ENCODE measurements at places on chromosomes 7 and 10. TPM values are rescaled to one million over a fixed set of nuclear protein-coding genes. Genes with fewer than 3 reads are reported as not detected.

DNA sequence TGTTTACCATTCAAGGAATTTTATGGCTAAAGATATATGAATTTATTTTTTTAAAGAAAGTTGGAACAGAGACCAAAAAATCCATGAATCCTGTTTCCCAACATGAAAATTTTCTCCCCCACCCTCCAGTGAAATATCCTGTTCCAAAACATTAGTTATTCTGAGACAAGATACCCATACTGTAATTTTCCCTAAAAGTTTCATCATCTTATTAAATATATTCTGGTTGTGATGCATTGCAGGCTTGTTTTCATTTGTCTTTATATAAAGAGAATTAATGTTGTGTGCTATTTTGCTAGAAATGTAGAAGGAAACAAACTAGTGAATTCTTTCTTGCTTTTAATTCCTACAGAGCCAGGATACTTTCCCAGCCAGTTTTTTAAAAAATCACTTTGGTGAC lies 106.6 kb downstream of the EXOC4 start:
- no peak for DNase-seq

- DNase-seq: no peak
Measured at GRCh38 chr10:103708627-103709288, 146.6 kb downstream of the SH3PXD2A start.

HOXA5 gene
- 20.1 TPM for total RNA-seq

KCNIP2 gene
- 0.14 TPM for total RNA-seq

PRPS1L1 gene
- total RNA-seq: not detected

ARHGEF5 gene
- total RNA-seq: 34.5 TPM
